ENCODE measurements at places on chromosomes 7 and 10. TPM values are rescaled to one million over a fixed set of nuclear protein-coding genes. Genes with fewer than 3 reads are reported as not detected.

Gene CALML3
- not detected for total RNA-seq

Gene GRM3
- not detected for total RNA-seq

DNA sequence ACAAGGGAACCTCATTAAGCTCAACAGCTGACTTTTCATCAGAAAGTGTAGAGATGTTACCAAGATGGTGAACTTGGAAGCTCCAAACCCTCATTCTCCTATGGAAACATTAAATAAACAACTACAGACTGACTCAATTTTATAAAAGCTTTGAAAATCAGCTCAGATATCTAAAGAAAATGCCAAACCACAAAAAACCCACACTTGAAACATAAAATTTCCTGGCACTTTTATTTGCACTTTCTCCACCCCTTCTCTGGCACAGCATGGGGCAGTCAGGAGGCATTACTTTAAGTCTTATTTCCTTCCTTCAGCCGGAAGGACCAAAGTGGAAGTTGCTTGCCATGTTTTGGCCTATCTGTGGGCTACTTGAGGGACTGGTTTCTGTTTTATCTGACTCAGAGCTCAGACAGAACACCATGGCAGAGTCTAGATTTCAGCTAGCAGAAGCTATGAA is 114.7 kb downstream of the ODAD2 start:
- no peak for DNase-seq

DNA sequence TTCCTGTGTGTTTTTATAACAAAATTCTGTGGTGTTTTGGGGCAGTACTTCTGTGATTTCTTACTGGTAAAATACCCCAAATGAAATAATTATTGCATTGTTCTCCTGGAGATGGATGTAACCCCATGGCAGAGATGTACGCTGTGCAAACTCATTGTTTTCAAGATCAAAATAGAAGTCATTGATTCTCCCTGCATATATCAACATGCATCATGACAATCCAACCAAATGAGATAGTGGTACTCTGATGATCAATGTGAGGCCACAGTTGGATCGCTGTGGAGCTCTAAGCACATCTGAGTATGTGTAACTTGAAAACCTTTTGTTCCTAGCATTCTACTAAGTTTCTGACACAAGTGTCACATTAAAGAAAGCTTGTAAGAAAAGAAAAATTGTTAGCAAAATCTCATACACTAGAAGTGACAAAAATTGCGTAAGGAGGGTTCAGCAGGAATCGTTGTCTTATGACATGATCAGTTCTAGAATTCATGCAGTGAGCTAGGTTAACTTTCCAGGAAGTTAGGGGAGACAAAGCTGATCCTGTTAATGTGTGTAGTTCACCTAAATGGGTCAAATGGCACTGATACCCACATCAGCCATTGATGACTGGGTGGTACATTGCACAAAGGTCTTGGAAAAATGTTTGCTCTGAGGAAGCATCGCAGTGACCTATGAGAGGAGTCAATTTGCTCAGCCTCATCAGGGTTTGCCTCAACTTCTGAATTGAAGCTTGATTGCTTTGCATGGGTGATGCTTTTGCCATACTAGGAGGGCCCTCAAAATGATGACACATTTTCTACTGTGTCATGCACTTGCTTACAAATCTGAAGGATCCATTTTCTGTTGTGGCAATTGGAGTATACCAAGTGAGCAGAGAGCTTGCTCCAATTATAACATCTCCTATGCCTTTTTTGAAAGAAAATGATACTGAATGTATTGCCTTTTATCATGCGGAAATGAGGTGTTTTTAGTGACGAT is 145.1 kb downstream of the PLXDC2 start:
- no peak for DNase-seq

DNA sequence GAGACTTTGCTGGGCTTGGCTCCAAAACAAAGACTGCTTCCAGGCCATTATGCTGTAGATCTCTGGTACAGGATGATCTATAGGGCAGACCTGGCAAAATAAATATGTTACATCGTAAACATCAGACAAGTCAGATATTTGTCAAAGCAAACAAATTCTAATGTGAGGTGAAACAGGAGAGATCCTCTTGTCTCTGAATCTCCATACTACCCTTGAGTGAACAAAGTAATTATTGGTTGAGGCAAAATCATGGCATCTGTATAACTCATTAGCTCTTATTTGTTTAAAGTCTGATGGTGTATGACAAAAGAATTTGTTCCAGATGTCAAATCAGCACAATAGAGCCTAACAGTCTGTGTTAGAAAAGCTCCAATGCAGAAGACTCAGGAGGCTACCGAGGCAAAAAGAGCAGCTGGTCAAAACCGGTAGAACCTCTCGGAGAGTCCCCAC is 1291.5 kb downstream of the TYW1 start:
- no peak for DNase-seq

GRCh38 chr10:92142949-92143348 is 147.9 kb downstream of the CPEB3 start:
- no peak for DNase-seq

DNA sequence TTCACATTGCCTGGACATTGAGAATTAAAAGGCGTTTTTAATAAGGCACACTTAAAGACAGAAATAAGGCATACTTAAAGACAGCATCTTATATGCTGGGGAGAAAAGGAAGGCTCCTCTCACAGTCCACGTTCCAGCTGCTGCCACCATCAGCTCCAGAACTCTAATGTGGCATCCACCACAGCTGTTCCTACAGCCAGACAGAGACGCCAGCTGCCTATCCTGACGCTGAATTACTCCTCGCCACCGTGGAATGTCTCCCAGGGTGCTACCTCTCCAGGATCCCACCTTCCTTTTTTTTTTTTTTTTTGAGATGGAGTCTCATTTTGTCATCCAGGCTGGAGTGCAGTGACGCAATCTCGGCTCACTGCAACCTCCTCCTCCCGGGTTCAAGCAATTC is 30.8 kb downstream of the SLC37A3 start:
- no peak for DNase-seq

Gene SLC25A40
- 41.9 TPM for total RNA-seq

Gene TRA2A
- total RNA-seq, result 98.6 TPM

- DNase-seq, result no peak
Observed at GRCh38 chr10:99785646-99786045, 3.2 kb downstream of the ABCC2 start.

GRCh38 chr7:83956104-83956503 is 238.5 kb downstream of the SEMA3A start:
- DNase-seq, result no peak

Gene SMNDC1
- total RNA-seq, result 47.8 TPM

Gene HOXA4
- total RNA-seq, result not detected

DNA sequence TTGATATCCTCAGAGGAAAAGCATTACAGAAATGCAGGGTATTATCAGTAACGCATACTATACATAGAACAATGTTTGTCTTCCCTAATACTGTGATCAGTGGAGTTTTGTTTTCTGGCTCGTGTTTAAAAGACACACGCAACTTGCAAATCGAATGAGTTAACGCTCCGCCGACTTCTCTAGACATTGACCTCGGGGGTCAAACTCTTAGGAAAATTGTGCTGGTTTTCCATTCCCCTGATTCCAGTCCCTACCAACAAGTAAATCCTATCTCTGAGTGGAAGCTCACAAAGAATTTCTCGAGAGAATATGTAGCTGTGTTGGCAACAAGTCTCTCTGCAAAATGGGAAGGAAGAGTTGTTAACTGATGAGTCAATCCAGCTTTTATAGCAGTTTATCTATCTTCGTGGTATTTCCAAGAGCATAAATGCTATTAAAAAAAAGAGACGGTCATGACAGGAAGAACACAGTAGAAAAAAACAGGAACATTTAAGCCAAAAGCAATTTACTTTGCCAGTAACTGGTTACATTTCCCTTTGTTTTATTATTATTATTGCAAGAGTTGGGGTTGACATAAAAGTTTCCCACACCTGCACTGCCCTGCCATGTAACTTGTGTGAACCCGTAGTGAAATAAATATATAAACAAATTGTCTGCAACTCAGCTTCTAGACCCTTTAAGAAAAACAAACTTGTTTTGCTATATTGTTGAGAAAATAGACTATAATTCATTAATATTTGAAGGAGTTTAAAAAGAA is 144.4 kb downstream of the ARID5B start:
- DNase-seq, result no peak

DNA sequence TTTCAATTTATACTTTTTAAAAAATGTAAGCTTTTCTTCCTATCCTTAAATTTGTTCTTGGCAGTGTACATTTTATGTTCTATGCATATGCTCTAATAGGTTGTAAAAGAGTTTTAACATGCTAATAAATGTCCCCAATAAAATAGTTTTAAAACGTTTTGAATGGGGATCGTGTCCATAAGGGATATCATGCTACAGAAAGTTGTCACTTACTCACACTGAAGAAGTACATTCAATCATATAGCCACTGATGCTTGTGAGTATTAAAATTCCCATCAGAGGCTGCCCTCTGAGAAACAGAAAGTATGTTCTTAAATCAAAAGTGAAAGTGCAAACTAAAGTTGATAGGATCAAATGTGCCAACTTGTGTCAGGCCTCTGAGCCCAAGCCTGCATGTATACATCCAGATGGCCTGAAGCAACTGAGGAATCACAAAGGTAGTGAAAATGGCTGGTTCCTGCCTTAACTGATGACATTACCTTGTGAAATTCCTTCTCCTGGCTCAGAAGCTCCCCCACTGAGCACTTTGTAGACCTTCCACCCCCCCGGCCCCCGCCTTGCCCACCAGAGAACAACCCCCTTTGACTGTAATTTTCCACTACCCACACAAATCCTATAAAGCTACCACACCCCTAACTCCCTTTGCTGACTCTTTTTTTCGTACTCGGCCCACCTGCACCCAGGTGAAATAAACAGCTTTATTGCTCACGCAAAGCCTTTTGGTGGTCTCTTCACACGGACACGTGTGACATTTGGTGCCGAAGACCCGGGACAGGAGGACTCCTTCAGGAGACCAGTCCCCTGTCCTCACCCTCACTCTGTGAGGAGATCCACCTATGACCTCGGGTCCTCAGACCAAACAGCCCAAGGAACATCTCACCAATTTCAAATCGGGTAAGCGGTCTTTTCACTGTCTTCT is 877 bp upstream of the NOD1 start:
- peak; percentile 25 for DNase-seq

DNA sequence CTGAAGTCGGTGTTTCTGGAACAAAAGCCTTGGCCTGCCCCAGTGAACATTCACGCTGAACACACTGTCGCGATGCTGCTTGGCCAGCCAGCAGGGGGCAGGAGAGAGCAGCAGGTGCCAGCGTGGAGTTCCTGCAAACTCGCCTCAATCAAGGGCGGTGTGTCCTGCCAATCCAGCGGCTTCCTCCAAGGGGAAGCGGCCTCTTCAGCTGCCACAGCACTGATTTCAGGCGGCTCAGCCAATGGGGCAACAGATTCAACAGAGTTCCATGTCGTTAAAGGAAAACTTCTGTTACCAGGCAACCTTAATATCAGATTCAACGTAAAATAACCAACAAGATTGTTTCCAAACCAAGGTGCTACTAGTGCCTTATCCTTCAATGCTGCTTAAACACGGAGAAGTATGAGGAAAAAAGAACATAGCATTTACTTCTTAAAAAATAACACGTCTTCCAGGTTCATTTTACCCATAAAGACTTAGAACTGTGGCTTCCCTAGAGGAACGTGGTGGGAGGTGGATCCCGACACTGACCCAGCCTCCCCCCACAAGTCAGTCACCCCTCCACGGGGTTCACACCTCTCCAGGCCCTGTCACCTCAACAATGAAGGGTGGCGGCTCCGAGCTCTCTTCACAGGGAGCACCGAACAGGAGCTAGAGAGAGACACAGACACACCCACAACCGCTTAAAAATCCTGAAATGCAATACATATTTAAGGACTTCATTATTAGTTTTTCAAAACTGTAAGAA is 178.2 kb downstream of the DIP2C start:
- peak; percentile 60 for DNase-seq

Gene PDGFA
- 8.5 TPM for total RNA-seq

DNA sequence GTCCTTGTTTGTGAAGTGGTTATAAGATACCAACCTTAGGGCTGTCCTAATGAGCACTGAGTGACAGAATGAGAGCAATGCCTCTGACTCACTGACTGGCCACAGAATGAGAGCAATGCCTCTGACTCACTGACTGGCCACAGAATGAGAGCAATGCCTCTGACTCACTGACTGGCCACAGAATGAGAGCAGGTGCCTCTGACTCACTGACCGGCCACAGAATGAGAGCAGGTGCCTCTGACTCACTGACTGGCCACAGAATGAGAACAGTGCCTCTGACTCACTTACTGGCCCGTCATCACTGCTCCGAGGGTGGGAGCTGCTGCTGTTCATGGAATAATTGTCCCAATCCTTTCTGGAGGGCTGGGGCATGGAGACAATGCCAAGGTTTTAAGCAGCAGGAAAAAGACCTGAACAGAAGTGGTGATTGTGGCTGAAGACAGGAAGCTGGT is 265.2 kb upstream of the PPP2R2D start:
- DNase-seq, result no peak

DNA sequence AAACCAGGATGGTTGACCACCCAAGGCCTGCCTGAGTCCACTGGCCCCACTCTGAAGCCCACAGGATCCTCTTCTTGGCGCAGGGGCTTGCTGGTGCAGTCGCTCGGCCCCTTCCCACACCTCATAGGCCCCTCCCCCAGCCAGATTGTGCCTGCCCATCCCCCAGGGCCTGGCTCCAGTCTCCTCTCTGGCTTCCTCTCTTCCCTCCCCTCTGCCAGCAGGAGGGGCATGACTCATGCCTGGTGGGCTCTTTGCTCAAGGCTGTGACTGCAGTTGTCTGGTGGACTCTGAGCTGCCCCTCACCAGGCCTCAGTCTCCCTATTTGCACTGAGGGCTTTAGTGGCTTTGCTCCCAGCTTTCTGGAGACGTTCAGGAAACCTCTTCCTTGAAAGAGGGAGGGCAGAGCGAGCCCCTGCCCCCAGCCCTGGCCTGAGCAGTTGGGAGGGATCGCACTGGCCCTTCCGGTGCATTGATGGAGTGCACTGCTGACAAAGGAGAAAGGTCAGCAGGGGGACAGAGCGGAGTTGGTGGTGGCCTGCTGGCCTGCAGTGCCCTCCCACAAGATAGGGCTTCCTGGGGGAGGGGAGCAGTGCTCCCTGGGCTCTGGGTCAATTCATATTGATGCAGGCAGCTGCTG is 60.7 kb downstream of the ZMIZ1 start:
- no peak for DNase-seq

Gene ZNF488
- total RNA-seq, result not detected

Gene SEM1
- 41.2 TPM for total RNA-seq

GRCh38 chr7:132779164-132779563 is 202.9 kb upstream of the PLXNA4 start:
- no peak for DNase-seq

GRCh38 chr7:49797987-49798660 is 24.7 kb downstream of the VWC2 start:
- DNase-seq, result no peak

Gene CUBN
- total RNA-seq, result 0.05 TPM

Measured in activated T-helper 1 cell treated with anti-CD3 and anti-CD28 coated beads, Interleukin-12 subunit alpha, Interleukin-12 subunit beta, Interleukin-2, Interleukin-4 antibody, amounts not matched to agents 30 ng/mL and 10 ng/mL and 1 ng/mL, durations not matched to agents 14 hours and 24 hours and 36 hours (primary cell).